AML-193 (cell line): ENCODE measurements at places on chromosomes 2 and 18.

DNA sequence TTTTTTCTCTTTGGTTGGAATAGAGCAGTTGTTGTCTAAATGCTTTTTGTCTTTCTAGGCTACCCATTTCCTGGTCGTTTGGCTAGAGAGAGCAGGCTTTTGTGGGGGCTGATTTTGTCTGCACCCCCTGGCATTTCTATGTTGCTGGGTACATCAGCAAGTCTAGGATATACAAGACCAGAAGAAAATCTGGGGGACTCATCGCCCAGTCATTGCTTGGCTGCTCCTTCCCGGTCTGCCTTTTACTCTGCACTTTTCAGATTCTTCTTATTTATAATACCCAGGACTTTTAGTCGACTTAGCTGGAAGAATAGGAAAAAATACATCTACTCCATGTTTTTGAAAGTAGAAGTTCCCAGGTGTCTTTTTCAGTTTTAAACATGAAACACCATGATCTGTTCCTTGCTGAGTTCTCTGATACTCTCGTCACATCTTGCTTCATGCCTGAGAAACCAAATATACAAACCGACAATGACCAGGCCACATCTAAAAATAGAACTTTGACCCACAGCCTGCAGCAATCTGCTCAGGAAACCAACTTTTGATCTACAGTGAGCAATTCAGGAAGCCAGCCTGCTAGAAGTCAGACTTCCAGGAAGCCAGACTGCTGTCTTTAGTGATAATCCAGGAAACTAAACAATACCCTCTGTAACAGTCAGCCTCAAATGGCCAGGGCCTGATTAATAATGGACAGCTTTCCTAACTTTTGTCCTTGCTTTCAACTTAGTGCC, 163.8 kb upstream of the MEX3C start:
- DNase-seq = peak; percentile 32

DNA sequence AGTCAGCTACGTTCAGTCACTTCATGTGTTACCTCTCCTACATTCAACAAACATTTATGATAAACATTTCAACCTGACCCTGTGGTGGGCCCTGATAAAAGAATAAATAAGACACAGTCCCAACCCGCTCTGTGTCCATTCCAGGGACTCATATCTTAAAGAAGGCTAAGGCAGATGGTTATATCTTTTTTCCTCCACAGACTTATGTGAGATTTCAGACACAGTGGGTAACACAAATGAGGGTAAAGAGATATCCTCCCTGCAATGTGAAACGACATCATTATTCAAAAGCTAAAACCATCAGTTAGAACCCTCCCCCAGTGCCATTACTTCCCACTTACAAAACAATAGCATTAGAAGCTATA, 11.1 kb upstream of the HNRNPLL start:
- DNase-seq = no peak

DNA sequence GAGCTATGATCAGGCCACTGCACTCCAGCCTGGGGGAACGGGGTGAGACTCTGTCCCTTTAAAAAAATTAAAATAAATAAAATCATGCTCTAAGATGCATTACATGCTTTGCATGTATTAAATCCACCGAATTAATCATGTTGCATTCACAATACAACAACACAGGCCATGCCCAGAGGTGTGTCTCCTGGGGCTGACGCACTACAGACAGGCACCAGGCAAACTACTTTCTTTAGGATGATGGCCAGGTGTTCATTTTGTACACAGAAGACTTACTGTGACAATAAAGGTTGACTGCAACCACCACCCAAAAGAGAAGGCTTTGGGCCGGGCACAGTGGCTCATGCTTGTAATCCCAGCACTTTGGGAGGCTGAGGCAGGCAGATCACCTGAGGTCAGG, 226.8 kb upstream of the PXDN start:
- no peak for DNase-seq

DNA sequence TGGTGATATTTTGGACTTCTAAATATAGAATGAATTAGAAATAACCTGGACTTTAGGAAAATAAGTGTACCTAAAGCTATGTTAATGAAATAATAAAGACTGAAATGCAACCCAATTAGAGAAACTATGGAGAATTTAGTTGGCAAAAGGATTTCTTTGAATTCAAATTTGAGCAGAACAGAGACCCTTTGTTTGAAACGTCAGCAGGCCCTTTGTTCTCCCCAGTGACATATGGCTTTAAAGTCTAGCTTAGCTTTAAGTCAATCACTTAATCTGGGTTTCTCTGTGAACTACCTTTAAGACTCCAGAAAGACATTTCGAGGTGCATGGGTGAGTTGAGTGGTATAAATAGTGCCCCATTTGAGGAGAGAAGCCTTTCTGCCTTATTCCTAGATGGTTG, 130.5 kb upstream of the CREB1 start:
- no peak for DNase-seq

DNA sequence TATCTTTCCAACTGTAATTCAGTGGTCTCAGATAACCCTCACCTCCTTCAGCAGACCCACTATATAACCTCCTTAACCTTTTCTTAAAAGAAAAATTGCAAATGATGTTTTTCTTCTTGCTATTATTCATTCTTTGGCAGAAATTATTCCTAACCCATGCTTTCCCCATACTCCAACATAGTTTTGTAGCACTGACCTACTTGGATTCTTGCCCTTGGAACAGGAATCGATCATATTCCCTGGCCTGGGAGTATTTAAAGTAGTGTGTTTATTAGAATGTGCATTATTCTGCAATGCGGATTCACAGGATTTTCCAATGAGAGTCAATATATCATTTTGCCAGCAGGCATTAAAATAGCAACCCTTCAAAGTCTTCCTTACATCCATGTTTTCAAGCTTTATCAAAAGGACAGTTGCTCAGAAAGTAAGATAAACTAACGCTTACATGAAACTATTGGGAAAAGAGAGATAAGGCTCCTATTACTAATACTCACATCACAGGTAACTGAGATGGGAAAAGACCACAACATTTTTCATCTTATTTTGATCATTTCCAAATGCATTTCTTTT, 37.4 kb downstream of the CHN1 start:
- no peak for DNase-seq

DNA sequence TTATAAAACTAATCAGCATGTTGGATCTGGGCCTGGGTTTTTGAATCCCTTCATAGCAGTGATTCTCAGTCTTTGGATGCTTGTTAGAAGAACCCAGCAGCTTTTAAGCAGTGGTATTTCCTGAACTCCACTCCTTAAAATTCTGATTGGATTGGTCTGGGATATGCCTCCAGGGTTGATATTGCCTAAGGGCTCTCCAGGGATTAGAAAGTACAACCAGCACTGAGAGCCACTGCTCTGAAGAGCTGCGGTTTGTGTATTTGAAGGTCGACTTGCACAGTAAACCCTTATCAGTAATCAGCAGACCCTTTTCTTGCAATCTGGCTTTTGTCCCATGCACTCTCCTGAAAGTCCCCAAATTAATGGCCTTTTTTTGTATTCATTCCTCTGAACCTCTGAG, 17.0 kb upstream of the RBMS1 start:
- DNase-seq = no peak

DNA sequence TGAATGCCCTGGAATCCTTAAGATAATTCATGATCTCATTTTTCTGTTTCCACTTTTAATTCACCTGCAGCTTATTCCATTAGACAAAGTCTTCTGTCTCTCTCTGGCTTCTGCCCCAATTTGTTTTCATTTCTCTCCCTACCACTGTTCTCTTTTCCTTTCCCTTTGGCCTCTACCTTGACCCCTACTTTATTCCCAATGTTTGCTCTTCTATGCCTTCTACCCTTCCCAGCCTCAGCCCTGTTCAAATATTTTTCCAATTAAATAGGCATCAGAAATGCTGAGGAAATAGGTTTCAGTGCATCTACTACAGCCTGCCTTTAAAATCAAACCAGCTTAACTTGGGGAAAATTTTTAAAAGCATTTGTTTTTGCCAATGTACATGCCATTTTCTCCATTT, 443.7 kb upstream of the CWC22 start:
- DNase-seq = no peak

- DNase-seq = no peak
Observed at GRCh38 chr2:240877460-240878340, 9.1 kb downstream of the AGXT start.

- DNase-seq = no peak
Observed at GRCh38 chr2:236028066-236028465, 140.1 kb downstream of the GBX2 start.

DNA sequence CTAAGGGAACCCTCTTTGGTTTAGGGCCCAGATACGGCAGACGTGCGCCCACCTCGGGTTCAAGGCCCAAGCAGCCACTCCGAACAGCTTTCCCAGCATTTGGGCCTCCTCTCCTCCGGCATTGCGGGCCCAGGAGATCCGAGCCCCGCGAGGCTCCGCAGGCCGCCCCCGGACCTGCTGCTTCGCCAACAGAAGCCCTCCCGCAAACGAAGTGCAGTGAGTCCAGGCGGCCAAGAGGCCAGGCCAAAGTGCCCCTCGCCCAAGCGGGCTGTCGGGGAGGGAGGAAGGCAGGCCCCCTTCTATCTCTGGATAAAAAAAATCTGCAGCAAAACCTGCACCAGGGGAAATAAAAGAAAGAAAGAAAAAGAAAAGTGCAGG, 6.0 kb downstream of the EN1 start:
- DNase-seq = no peak

- DNase-seq = no peak
Observed at GRCh38 chr2:106156305-106157296, 37.5 kb downstream of the UXS1 start.

DNA sequence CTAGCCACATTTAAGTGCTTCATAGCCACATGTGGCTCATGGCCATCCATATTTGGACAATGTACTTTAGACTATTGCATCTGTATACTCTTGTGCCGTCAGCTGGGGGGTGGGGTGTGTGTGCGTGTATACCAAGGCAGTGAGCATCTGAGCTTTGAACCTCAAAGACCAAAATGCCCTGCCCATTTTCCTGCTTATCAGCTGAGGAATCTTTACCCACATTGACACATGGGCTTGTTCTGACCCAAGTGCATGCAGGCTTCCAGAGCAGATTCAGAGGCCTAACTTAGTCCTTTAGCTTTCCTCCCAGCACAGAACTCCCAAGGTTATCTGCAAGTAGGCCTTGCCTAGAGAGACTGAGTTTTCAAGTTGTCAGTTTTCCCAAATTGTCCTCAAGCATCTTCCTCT, 11.1 kb upstream of the MOCOS start:
- no peak for DNase-seq

DNA sequence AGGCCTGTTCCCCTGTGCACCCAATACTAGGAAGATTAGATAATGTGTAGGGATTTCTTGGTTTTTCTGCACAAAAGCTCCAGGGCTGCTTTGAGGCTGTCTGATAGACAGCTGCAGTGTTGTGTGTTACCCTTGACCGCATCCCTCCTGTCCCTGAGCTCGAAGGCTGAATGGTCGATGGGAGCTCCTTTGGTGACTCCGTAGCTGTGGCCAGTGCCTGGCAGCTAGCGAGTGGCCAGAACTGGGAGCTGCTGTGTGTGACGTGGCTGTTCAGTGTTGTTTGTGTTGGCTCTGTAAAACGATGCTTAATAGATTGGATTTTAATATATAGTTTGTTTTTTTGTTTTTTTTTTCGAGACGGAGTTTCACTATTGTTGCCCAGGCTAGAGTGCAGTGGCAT, 170.0 kb downstream of the AGAP1 start:
- no peak for DNase-seq

- no peak for DNase-seq
Observed at GRCh38 chr2:194270648-194271047, 1386.4 kb upstream of the SLC39A10 start.

DNA sequence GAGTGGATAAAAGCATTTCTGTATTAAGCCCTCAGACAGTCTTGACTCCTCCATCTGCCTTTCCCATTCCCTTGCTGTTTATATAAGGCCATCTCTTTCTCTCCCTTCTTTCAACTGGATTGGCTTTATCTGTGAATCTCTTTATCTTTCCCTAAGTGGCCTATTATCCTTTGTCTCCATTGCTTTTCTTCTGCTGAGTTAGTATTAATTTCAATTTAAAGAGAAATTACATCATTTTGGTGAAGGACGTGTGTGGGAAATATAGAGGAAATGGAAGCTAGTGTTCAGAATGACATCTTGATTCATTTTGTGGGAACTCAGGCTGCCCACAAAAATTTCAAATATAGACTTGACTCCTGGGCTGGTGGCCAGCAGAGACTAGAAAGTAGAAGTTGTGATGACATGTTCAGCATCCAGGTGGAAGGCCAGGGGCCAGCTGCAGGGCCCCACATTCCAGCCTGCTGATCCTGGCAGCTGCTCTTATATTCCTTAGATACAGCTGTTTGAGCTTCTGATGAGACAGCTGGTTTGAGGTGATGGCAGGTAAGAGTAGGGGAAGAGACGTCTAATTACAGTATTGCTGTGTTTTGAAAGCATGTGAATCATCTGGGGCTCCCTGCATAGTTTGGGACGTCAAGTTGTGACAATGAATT, 52.3 kb downstream of the DIS3L2 start:
- peak; percentile 42 for DNase-seq

DNA sequence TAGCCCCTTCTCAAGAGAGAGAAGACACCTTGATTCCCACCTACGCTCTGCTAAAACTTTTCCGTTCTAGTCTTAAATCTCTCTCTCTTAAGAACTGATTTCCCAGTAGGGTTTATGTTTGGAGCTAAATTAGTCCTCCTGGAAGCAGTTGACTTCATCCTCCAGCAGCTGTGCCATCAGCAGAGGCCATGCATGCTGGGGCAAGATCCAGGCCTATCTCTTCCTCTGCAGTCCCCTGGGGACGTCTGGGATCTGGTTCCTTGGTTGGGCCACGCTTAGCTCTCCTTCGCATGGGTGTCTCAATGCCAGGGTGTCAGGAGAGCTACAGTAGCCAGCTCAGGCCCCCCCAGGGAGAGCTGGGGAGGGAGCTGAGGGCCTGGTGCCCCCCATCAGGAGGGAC, 49.7 kb downstream of the HPCAL1 start:
- DNase-seq = no peak

DNA sequence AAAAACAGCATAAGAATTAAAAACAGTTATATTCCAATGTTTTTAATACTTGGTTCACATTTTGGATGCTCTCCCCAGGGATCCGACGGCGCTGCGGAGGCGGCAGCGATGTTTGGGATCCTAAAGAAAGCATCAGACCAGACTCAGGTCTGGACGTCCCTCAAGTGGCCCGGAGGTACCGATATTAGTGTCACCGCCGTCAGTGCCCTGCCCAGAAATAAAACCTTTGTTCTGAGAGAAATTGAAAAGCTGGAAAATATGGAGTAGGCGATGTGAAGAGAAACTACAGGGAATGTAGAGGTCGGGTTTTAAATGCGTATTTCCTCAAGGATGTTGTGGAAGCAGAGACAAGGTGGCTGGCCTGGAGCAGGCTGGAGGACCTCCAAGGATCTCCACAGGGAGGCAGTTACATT, 683 bp upstream of the TBC1D8 start:
- no peak for DNase-seq

DNA sequence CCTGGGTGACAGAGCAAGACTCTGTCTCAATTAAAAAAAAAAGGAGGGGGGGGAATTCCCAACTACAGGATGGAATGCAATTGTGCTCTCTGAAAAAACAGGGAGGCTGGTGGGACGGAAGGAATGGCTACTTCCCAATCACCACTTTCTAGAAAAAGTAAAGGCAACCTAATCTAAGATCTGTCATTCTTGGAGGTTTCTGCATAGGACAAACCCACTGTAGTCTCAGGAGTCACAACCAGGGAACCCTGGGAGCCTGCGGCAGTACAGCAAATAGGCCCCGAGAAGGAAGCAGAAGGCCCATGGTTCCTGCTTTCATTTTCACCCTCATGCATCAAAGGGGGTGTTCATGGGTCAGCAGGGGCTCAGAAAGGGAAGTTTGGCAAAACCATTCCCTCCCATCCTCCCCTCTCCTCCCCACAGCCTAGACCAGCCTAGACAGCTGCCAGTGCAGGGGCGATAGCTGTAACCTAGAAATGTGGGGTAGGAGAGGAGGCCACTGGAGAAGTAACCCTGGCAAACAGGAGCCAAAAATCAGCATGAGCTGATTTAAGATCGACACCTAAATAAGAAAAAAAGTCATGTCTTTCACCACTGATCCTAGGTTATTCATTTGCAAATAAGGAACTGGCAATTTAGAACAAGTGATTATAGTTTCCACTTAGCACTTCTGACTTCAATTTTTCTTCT, 48.0 kb downstream of the TRABD2A start:
- DNase-seq = peak; percentile 65
